ENCODE measurements at places on chromosomes 3 and 15.
A peak's percentile ranks its signal among the peaks of the same experiment; 100 is the strongest.

- DNase-seq, result peak; percentile 30
Measured at GRCh38 chr3:108090049-108090700, 656 bp downstream of the CD47 start.

- no peak for DNase-seq
Measured at GRCh38 chr3:62361824-62362223, 11.5 kb downstream of the FEZF2 start.

GRCh38 chr3:97613139-97613538 lies 151.4 kb upstream of the ARL6 start:
- DNase-seq, result no peak

- no peak for DNase-seq
Measured at GRCh38 chr3:165549665-165550064, 287.6 kb downstream of the BCHE start.

- DNase-seq, result no peak
Measured at GRCh38 chr3:83193526-83193925, 1432.1 kb upstream of the GBE1 start.

DNA sequence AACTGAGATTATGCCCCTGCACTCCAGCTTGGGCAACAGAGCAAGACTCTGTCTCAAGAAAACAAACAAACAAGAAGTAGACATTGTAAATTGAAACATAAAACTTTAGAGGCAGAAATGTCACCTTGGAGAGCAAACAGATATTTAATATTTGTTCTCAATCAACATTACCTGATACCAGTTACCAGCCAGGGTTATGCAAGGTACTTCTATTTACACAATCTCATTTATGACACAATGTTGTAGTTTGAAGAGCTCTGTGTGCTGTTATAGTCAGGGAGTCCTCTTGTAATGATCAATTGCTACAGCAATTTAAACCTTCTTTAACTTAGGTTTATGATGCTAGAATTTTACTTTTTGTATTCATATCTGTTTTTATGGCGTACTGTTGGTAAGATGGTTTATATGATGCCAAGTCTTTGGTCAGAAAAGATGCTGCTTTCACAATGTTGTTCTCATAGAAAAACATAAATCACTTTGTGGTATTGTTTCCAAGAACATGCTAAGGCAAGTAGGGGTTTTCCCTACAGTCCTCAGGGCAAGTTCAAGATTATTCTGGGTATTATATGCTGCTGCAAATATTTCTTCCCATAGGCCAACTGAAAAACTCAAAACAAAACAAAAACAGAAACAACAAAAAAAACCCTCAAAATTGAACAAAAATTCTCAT lies 173.5 kb downstream of the TNIK start:
- no peak for DNase-seq

DNA sequence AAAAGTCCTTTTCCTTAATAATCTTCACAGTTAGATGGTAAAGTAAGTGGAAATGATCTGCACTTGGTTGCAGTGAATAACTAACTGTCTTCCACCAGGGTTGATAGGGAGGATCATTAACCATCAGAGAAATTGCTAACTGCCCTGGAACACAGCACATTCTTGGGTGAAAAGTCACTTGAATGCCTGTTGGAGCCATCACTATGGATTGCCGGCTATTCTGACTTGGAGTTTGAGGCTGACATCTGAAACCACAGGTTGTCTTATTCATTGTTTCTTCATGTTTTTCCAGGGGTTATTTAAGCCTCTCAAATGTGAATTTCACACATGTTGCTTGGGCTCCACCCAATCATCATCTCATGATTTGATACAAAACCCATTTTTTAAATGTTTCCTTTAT lies 901.4 kb downstream of the MCTP2 start:
- DNase-seq, result no peak

DNA sequence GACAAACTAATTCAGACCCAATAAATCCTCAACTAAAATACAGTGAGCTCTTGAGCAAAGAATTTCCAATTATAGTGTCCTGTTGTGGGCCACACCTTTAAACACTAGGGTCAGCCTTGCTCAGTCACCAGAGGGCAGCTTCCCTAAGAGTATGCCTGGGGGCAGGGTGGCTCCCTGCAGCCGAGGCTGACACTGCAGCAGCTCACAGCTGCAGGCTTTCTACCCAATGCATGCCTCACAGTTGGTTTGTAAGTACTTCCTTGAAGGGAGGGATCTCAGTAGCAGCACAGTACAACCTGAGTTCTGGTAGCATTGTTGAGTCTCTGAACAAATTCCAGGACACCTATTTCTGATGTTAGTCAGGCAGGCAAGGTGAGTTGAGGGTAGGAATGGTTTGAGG lies 335.6 kb downstream of the TUSC7 start:
- no peak for DNase-seq

DNA sequence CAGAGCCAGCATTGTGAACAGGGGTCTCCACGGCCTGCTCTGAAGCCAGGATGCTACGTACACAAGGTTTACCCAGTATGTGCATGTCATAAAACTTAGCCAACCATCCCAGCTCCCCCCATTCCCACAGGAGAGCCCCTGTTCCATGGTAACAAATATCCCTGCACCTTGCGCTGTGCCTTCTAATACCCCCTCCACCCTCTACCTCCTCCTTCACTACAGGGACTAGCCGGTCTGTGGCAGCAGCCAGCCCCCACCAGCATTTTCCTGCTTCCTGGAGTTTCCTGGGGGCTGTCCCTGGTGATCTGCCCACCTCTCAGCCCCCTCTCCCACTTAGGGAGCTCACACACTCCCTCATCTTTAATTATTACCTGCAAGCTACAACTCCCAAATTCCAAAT lies 20.4 kb downstream of the ACSBG1 start:
- DNase-seq, result no peak

DNA sequence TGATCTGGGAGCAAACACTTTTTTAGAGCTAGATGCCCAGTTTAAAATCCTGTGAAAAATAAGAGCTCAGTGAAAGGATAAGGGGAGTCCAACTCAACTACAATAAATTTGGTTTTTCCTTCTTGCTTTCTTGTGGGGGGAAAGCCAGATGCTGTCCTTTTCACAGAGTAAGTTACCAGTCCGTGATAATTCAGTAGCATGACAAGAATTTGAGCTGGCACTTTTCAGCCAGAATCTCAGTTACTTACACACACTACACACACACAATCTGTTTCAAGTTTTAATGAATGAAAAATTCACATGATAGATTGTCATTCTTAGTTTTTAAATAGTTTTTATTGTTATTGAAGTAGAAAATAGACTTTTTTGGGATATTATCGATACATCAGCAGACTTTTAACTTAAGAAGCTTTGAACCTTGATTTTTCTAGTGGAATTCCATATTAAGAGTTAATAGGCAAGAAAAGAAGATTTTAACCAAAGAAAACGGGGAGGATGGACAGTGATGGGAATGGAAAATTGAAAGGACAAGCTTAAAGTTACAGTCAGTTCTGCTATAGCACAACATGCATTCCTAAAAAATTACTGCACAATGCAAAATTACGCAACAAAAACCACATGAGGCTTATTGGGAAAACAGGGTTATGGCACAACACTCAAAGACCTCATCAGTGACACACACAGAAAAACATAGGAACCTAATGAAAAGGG lies 47.0 kb downstream of the PSMD6 start:
- DNase-seq, result no peak

- DNase-seq, result no peak
Measured at GRCh38 chr3:150090006-150090405, 119.3 kb upstream of the PFN2 start.

- DNase-seq, result no peak
Measured at GRCh38 chr3:176867681-176868663, 329.3 kb downstream of the TBL1XR1 start.

DNA sequence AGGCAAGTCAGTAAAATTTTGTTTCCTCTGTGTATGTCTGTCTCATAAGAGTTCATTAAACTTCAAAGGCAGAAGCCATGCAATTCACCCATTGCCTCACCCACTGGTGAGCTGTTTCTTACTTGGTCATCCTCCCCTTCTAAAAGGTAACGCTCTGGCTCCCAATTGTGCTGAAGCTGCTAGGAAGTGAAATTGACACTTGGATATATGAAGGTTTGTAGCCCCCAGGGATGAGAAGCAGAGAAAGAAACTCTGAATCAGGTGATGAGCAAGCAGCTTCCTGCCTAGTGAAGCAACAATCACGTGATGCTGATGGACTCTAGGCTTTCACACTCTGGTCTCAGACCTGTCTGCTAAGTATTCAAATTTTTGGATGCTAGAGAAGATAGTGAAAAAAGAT lies 70.7 kb downstream of the CD200R1L start:
- DNase-seq, result no peak

- DNase-seq, result no peak
Measured at GRCh38 chr15:44711743-44712345, 527 bp downstream of the B2M start.

GRCh38 chr3:33949074-33949473 lies 150.6 kb downstream of the PDCD6IP start:
- no peak for DNase-seq

DNA sequence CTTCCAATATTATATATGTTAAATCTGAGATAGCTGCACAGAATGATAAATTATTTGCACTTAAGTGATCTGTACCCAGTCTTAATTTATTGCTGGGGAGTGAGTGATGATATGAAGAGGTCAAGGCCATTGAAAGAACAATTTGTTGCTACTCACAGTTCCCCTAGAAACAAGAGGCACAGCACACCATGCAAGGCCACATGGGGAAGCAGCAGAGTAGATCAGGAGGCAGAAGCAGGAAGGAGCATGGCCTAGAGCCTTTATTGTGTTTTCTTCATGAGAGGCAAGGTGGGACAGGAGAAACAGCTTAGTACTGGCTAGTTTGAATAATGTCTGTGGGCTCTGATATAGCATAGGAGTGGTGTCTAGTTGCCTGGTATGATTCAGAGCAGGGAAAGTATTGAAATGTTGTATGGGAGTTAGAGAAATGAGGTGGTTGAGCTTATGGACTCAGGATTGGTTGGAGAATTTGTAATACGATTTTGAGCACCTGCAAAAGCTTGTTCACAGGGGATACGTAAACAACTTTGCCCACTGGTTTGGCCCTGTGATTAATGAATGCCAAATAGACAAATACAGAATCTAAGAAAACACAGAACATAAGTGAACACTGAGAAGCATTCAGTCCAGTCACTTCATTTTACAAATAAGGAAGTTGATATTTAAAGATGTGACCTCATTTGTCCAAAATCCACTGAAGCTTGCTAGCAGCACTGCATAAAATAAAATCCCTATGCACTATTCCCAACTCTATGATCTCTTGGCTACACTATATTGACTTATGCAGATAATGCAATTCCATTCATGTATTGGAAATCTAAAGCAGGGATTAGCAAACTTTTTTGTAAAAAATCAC lies 71.7 kb downstream of the TMCO5A start:
- DNase-seq, result no peak

- DNase-seq, result no peak
Measured at GRCh38 chr15:64068133-64068532, 21.8 kb upstream of the DAPK2 start.

- DNase-seq, result no peak
Measured at GRCh38 chr15:43128980-43129335, 4.4 kb upstream of the TMEM62 start.

DNA sequence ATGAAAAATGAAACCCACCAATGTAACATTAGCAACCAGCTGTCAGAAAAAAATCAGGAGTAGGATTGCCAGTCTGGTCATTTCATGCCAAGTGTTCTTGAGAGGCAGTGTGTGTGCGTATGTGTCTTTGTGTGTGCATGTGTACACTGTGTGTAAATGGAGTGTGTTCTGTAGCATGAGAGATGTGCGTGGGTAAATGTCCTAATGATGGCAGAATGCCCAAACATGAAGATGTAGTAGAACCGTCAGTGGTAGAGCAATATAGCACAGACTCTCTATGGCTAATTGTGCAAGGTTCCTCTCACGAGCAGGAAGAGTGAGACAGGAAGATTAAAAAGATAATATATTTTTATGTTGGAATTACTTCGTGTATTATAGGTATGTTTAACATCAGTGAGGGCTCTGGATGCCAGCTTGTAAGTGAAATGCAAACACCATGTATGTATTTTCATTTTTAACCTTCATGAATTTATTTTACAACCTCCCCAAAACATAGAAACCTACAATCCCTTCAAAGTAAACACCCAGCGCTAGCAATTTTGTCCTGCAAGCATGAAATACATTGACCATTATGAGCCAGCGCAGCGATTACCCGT lies 1038.7 kb downstream of the IGSF11 start:
- DNase-seq, result no peak

GRCh38 chr3:126103121-126104027 lies 19.4 kb upstream of the SLC41A3 start:
- DNase-seq, result no peak

- DNase-seq, result no peak
Measured at GRCh38 chr3:177743173-177743890, 546.0 kb upstream of the TBL1XR1 start.

- DNase-seq, result no peak
Measured at GRCh38 chr15:100980410-100981046, 61.4 kb downstream of the LRRK1 start.

DNA sequence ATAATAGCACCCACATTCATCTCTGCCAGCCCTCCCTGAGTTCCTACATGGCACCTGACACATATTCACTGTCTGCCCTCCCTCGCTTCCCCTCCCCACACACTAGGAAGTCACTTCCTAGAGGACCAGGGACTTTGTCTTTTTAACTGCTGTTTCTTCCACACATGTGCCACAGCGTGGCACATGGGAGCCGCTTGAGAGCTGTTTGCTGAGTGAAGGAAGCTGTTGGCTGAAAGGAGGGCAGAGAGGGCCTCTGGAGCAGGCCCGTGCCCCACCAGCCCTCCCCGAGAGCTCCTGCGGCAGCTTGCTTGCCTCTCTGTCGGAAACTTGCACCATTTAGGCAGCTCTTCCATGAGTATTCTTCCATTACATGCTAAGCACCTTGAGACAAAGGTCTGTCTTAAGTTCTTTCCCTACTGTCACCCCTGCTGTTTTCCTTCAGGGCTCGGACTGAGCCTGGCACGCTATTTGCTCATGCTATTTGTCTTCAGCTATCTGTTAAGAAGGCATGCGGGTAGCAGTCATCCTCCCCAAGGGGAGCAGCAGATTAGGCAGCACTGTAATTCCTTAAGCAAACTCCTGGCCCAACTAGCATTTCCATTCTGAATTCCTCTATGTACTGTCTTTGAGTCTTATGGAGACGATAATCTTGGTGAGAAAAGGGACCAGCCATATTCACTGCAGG lies 72.2 kb downstream of the CACNA1D start:
- DNase-seq, result no peak

DNA sequence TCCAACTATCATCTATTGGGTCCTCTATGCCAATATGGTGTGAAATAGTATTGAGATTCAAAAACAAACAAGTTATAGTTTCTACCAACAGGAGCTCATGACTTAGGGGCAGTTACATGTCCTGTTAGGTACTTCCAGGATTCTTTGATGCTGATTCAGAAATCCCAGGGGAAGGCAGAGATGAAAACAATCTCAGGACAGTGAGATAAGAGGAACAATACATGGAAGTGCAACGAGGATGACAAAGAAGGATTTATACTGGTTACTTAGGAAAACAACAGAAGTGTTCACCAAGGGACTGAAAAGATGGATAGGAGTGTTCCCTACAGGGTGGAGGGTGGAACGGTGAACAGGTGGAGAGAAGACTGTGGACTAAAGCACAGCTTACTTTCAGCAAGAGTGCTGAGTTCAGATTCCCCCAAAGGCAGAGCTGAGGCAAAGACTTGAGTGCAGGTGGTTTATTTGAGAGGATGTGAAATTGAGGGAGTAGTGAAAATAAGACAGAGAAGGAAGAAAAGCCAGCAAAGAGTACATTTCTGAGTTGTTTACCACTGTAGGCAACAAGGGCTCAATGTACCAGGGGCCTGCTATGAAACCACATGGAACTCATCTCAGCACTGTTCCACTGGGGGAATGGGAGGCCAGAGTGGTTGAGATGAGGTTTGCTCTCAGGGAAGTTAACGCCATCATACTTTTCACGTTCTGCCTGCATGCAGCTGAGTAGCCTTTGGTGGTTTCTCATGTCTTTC lies 68.1 kb downstream of the TRIM69 start:
- no peak for DNase-seq

Data from stimulated activated CD4-positive, alpha-beta T cell treated with anti-CD3 and anti-CD28 coated beads, Interleukin-1b, Interleukin-23, amount 100 ng/mL, for 1 hour (primary cell).